ENCODE measurements at places on chromosomes 5 and 9.

GRCh38 chr5:96885518-96886338 lies 9.4 kb downstream of the ERAP2 start:
- DNase-seq, result peak; percentile 64

DNA sequence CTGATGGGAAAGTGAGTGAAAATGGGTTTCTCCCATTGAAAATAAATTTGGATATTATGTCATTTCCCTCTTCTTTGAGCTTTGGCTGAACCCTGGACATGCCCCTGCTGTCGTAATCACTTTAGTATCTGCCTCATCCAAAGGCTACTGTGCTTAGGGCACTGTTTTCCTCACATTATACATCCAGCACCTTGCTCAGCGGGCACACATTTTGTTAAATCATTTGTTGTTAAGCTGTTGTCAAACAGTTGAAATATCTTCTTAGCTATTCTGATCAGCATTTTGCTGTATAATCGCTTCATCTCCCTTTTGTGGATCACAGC lies 352.7 kb upstream of the CD180 start:
- no peak for DNase-seq

GRCh38 chr5:40571729-40572128 lies 108.0 kb upstream of the PTGER4 start:
- no peak for DNase-seq

- no peak for DNase-seq
These were observed 390.4 kb downstream of the ARHGEF28 start for GRCh38 chr5:74016373-74016772.

GRCh38 chr5:50888751-50889150 lies 222.3 kb downstream of the PARP8 start:
- DNase-seq, result no peak

GRCh38 chr9:33068991-33069390 lies 7.5 kb downstream of the SMU1 start:
- no peak for DNase-seq

- no peak for DNase-seq
These were observed 106.2 kb upstream of the SLC24A2 start for GRCh38 chr9:19895006-19895405.

DNA sequence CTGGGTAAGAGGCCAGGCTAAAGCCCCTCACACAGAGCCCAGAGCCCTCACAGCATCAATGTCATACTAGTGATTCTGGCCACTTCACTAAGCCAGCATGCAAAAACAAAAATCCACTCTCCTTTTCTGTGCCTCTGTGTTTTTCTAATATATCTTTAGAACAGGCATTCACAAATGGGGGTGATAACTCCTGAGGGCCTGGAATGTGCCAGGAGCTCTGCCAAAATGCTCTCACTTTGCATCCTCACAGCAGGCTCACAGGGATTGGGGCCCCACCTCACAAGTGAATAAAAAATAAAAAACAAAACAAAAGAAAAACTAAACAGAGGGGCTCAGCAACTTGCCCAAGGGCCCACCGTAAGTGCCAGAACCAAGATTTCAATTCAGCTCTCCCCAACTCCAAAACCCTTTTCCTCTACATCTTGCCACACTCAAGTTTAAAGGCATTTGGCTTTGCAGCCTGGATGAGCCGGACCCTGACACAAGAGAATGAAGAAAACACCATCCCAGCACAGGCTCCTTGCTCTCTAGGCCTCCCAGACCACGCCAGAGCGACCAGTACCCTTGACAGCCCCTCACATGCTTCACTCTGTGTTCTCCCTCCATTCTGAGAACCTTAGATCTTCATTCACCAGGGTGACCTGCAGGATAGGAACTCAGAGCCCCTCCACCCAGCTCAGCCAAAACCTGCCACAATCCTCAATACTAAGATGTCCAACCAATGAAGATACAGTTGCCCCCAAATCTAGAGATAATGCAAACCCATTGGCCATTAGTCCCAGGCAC lies 51.3 kb downstream of the SAXO1 start:
- no peak for DNase-seq

GRCh38 chr5:56993241-56993640 lies 41.3 kb upstream of the MIER3 start:
- DNase-seq, result no peak

DNA sequence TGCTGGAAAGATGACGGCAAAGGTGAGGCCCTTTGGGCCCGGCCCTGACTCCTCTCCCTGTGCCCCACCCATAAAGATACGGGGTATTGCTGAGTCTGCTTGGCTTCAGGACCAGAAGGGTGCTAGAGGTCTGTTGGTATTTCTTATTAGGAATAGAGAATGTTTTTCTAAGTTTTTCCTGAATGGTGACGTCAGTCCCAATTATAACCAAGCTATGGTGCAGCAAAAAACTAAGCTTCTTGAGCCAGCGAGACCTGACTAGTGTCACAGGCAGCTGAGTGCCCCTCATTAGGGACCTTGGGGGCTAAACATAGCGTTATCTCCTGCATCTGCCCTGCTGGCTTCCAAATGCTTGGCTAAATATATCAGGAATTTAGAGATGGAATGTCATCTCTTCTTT lies 151.0 kb upstream of the TBC1D2 start:
- no peak for DNase-seq

- DNase-seq, result no peak
These were observed 53.0 kb upstream of the CPEB4 start for GRCh38 chr5:173835131-173835530.

DNA sequence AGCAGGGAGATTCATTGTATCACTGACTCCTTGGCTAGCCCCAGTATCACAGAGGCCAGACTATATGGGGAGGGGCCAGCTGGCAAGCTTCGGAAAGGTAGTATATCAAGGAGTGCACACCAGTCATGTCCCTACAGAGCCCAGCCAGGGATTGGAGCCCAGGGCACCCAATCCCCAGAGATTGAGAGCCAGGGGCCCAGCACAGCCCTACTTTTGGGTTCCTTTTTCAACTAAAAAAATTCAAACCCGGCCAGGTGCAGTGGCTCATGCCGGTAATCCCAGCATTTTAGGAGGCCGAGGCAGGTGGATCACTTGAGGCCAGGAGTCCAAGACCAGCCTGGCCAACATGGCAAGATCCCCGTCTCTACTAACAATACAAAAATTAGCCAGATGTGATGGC lies 5.4 kb upstream of the MYORG start:
- no peak for DNase-seq

DNA sequence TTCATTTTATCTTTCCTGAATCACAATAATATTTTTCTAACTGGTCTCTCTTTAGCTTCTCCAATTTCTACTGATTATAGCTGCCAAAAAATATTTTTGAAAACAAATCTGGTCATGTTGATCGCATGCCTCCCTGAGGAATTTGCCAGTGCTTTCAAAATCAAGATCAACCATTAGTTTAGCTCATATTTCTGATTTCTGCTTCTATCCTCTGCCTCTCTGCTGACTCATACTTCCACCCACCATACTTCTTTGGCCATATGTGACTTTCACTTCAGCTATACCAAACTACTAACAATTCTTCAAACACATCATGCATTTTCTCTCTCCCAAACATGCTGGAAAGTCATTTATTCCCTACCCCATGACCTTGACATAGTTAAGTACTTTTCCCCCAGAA lies 636.5 kb downstream of the TLE1 start:
- DNase-seq, result no peak

- no peak for DNase-seq
These were observed 12.5 kb downstream of the MAPKAP1 start for GRCh38 chr9:125694478-125694877.

DNA sequence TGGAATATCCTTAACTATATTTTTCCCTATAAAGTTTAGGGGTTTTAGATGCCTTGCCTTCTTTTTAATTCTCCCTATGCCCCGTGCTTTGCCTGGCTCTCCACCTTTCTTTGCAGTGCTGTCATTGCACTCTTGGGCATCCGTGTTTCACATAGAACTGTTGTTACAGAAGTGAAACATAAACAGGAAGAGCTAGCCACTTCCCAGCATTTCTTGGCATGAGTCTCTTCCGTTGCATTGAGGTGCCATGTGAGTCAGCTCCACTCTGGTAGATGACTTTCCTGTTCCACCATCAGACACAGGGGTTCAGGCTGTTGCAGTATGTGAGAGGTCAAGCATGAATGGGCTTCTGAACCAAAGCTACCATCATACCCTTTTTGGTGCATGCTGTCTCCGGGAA lies 73.4 kb downstream of the ANGPTL2 start:
- DNase-seq, result peak; percentile 27

GRCh38 chr9:68941780-68942459 lies 72.0 kb downstream of the PRKACG start:
- no peak for DNase-seq

- no peak for DNase-seq
These were observed 735.9 kb upstream of the NUDT12 start for GRCh38 chr5:104298518-104298917.

DNA sequence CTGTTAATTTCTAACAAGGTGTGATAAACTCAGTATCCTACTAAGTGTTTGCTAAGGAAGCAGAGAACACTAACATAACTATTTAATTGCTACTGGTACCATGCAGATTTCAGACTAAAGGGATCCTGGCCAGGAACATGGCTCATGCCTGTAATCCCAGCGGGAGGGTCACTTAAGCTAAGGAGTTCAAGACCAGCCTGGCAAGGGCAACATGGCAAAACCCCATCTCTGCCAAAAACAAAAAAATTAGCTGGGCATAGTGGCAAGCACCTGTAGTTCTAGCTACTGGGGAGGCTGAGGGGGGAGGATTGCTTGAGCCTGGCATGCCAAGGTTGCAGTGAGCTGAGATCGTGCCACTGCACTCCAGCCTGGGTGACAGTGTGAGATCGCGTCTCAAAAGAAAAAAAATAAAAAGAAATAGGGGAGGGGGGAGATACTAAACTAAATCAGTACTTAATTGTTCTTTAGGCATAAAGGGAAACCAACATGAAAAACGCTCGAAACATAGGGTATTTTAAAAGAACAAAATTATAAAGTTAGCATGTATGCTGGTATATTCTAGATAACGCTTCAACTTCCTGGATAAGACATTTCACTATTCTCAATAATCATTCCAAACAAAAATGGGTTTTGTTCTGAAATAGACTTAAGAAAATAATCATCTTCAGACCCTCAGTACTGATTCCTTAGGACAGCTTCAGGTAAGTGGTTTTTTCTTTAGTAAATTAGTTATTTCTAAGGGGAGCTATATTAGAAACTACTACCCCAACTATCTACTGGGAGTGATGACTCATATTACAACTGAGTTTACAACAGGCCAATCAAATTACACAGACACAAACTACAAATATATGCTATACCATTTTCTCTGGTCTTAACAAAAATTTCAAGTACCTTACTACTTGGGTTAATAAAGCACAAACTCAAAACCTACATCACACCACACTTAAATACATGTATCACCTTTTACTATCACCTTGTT lies 3.5 kb downstream of the PANK3 start:
- no peak for DNase-seq

- no peak for DNase-seq
These were observed 42.8 kb downstream of the TIMD4 start for GRCh38 chr5:156920042-156920860.

DNA sequence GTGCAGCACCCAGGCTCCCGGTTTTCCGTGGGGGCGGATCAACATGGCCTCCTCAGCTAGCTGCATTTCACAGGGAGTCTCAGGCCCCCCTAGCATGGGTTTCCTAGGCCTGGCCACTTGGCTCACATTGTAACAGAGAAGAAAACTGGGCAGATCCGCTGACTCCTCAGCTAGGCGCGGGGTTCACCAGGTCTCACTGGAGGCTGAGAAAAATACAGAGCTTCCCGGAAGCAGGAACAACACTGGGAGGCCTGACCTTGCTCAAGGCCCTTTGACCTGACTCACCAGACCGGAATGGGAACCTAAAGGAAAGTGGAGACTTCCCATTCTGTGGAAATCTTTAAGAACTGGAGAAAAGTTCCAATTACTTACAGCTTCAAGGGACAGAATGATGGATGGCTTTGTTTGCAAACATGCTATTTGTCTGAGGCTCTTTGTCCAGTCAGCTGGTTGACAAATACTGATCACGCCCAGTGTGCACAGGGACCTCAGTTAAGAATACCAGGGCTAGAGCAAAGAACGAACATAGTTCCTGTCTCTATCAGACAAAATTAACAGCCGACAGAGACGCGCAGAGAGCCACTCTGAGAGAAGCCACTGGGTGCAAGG lies 88.7 kb upstream of the LRRTM2 start:
- DNase-seq, result no peak

GRCh38 chr5:149315753-149316152 lies 29.5 kb upstream of the GRPEL2 start:
- no peak for DNase-seq

- no peak for DNase-seq
These were observed 414.1 kb downstream of the ARHGEF28 start for GRCh38 chr5:74040065-74040551.

GRCh38 chr9:128892221-128892921 lies 10.4 kb downstream of the LRRC8A start:
- no peak for DNase-seq

DNA sequence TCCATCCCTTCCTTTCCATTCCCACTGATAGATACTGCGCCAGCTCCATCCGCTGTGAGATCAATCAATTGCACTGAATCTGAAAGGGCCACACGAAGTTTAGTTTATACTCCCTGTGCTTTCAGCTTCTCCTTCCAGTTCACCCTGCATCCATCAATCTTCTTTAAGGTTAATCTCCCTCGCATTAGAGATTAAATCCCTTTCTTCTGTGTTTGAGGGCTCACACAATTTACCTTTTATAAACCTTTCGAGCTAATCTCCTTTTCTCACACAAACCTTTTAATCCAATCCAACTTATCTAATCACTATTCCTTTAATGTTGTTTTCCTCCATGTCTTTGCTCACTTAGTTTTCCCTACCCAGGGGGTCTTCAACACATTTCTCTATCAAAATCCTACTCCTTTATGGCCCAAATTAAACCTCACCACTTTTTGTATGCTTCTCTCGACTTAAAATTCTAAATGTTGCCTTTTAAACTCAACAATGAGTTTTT lies 64.6 kb upstream of the HAPLN1 start:
- DNase-seq, result no peak

DNA sequence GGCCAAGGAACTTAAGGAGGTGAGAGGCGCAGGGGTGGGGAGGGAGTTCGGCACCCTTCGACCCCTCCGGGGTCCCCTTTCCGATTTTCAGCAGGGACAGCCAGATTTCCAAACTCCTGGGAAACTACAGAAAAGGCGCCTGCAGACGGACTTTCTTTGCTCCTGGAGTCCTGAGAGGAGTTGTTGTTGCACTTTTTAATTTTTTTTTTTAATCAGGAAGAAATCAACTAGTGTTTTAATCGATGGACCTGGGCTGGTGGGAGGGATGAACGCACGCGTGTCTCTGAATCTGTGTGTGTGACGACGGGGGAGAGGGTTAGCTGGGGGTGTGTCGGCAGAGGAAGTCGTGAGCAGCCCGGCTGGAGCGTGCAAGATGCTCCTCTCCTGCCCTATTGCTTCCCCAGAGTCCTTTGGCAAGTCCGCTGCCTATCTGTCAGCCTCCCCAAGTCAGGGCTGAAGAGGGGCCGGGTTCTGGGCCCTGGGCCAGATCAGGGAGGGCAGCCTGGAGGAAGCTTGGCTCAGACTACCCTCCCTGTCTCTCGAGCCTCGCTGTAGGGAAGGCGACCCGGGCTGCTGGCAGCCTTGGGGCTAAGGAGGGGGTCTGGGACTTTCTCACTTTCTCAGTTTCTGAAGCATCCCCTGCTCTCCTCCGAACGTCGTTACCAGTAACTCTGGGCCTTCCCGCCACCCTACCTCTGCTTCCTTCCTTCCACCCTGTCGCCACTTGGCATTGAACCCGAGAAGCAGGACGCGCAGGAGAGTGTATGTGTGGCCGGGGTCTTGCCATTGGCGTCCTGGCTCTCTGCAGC lies 731 bp downstream of the PRR16 start:
- no peak for DNase-seq

Data from GM12864 (cell line).